ENCODE measurements at places on chromosomes 1 and 21. TPM values are rescaled to one million over a fixed set of nuclear protein-coding genes. Genes with fewer than 3 reads are reported as not detected.

DNA sequence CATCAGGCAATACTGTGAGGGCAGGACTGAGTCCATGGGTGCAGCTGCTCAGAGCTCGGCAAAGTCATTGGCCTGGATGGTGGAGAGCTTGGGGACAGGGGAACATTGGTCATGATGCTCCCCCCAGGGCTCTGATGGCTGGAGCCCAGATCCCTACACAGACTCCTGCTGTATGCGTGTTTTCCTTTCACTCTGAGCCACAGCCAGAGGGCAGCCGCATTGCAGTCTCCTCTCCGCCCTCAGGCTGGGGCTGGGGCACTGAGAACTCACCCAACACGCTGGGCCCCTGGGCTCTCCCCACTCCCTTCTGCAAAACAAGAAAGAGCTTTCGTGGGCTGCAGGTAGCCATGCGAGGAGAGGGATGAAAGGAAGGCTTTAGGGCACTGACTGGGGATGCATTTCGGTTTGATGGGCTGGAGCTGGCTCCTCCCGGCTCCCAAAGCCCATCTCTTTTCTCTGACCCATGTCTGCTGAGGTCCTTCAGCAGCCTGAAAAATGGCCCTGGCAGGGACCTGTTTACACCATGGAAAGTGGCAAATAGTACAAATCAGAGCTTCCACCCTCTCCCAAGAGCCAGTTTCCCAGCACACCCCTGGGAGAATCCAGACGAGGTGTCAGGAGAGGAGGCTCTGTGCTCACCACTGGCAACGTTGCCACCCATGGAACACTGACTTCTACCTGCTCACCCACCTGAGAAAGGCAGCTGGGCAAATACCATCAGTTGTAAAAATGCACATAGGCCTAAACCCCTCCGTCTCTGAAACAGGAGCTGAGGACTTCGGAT is 43.8 kb downstream of the CAPN2 start:
- DNase-seq: no peak

ZSWIM5 gene
- 0.12 TPM for total RNA-seq

GRCh38 chr1:204453141-204453772 is 41.3 kb downstream of the PIK3C2B start:
- peak; percentile 88 for DNase-seq

DNA sequence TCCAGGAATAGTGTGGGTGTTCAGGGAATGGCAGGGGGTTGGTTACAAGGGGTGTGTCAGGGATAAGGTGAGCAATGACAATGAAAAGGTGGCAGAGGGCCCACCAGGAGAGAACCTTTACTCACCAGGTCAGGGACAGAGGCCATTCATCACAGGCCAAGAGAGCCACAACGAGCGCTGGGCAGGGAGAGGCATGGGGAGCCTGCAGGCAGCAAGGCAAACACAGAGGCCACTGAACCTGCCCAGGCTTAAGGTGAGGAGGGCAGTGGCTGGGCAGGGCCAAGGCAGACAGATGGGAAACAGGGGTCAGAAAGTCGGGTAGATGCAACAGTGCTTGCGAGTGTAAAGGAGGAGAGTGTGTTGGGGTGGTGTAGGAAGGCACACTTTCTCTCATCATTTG is 28.3 kb upstream of the MYBPHL start:
- DNase-seq: no peak

SPRR5 gene
- not detected for total RNA-seq

DNA sequence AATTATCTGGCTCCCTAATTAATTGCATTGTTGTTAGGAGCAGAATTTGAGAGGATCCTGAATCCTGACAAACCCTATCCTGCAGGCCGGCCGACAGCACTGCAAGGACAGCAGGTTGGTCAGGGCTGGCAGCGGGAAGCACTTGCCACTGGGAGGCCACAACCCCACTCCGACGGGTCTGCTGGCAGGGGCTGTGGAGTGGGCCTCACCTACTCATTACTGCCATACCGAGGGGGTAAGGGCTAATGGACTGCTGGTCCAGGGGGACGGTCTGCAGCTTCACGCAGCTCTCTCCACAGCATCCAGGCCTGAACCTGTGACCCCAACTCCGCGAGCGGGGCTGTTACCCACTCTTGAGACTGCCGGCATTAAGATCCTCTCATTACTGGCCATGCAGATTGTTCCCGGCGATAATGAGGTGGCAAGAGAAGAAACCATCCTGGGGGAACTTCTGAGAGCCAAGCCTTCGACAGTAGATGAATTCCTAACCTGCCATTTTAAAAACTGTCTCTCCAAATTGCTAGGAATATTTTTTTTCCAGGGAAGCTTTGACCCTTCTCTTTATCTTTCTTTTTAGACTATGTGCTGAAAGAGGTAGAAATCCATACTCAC is 501.3 kb downstream of the OMA1 start:
- no peak for DNase-seq

DNA sequence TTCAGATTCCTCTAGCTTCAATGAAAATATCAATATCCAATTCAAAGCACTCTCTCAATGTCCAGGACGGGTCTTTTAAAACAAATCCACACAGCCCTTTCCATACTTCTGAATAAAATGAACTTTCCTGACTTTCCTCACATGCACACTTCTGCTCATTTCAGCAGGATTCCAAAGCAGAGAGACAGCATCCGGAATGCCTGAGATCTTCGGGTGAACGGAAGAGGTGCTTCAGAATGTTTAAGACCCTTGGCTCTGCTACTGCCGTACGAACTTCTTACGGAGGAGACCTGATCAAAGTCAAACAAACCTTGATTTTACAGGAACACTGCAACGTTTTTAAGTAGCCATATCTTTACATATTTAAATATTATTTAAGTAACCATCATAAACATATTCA is 245.7 kb downstream of the PTBP2 start:
- DNase-seq: no peak

AMY1C gene
- total RNA-seq: not detected

GRCh38 chr21:45590246-45590725 is 48.0 kb upstream of the SLC19A1 start:
- DNase-seq: peak; percentile 91

DNA sequence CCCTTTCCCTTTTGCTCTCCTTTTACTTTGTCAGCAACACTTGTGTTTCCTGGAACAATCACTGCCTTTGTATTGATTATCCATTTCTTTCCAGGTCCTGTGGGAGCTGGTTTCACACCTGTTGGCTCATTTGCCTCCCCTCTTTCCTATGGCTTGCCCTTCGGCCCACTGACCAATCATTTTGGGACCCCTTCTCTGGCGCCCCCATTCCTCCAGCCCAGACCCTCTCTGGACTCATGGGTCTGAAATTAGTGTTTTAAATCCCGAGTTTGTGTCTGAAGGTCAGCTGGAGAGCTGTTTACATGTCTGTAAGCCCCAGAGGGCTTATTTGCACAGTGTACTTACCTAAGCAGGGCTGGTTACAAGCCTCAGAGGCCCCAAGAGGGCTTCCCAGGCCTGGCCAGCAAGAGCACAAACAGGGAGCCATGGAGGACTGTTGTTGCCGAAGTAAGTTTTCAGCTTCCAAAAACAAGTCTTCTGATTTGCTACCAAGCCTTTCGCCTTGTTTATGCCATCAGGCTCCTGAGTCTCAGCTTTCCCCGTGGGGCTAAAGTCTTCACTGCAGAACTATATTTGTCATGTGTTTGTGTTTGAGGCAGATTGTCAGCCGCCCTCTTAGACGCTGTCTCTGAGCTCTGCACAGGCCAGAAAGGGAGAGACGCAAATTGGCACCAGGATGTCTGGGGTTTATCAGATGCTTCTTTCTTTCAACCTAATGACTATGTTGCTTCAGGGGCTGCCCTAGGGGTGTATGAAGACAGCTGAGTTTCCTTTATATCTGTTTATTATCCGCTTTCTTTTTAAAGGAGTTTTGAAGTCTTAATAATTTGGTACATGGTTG is 93.0 kb downstream of the ATP1A1 start:
- no peak for DNase-seq

FAM177B gene
- total RNA-seq: 0.47 TPM

GRCh38 chr1:112881742-112882127 is 74.3 kb downstream of the SLC16A1 start:
- DNase-seq: no peak

- DNase-seq: no peak
Observed at GRCh38 chr1:38360807-38361206, 314.2 kb upstream of the POU3F1 start.

- no peak for DNase-seq
Observed at GRCh38 chr1:22114083-22115012, 28.5 kb downstream of the WNT4 start.

DNA sequence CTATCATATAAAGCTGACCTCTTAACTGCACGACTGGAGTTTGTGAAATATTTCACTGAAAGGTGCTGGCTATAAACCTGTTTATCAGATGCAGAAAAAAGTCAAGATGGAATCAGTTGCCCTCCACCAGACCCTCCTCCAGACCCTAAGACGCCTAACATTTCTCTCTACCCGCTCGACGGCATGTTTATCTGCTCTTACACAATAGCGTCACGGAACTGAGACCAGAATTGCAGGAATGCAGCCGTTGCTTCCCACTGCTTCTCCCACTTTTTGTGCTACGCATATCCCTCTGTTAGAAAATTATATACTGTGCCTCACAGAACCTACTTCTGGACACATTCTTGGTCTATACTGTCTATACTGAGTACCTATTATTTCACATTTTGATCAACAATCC is 28.2 kb upstream of the FAM131C start:
- no peak for DNase-seq

DNA sequence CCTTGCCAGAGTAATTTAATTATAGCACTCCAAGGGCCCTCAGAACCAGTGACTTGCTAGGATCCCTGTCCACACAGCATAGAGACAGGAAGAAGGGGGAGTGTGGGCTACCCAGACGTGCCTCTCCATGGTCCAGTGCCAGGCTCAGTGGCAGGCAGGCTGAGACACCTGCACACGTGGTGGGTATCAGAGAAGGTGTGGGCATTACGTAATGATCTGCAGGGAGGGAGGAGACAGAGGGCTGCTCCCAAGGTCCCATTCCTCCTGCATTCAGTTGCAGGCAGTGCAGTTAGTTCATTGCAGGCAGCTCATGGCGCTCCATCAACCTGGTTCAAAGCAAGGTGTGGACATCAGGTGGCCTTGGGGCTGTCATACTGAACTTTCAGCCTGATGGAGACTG is 49.9 kb downstream of the C8B start:
- DNase-seq: no peak

GRCh38 chr21:36917471-36918158 is 48.9 kb downstream of the HLCS start:
- DNase-seq: no peak

VANGL2 gene
- 0.02 TPM for total RNA-seq

WNT4 gene
- total RNA-seq: not detected

- DNase-seq: no peak
Observed at GRCh38 chr21:16002874-16003466, 273.2 kb downstream of the USP25 start.

GRCh38 chr1:53125623-53126360 is 16.6 kb downstream of the SLC1A7 start:
- DNase-seq: no peak

IRF6 gene
- not detected for total RNA-seq

OPRD1 gene
- total RNA-seq: not detected

GRCh38 chr21:17441370-17441769 is 71.5 kb upstream of the CXADR start:
- no peak for DNase-seq

ADAM30 gene
- not detected for total RNA-seq

DNA sequence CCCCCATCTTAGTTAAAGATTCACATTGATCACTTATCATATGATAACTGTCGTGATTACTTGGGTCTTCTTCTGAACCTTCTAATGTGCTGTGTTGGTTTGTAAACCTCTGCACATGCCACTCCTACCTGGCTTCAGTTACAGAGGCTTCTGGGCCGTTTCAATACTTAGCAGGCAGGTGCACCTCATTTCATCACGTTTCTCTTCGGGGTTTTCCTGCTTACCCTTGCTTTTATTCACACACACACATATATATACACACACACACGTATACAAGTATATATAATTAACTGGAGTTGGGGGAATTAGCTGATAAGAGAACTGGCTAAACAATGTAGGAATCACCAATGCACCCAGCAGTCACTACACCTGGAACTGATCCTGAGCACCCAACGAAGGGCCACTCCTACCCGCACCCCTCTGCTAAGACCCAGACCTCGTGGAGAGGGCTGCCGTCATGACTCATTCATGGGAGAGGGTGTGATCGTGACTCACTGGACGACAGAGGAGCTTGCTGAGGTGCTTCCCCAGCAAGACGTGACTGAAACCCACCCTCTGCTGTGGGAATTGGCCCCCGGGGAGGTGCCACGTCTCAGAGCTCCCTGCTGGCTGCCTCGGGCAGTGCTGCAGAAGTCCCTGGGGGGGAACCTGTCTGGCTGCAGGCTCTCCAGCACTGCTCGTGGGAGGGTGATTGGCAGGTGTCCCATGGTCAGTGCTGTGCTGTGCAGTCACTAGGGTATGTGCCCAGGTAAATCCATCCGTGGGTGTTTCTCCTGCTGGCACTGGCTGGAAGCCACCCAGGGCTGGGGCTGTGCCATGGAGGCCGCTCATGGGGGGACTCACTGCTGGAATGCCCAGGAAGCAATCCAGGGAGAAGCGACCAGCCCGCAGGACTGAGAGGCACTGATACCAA is 166.6 kb downstream of the DYRK1A start:
- no peak for DNase-seq

OR2L8 gene
- not detected for total RNA-seq

- DNase-seq: no peak
Observed at GRCh38 chr1:184310157-184310819, 76.5 kb upstream of the C1orf21 start.

FCAMR gene
- not detected for total RNA-seq

- DNase-seq: no peak
Observed at GRCh38 chr1:31615414-31615813, 2.1 kb upstream of the HCRTR1 start.

- no peak for DNase-seq
Observed at GRCh38 chr21:42396799-42397745, 1.2 kb upstream of the TMPRSS3 start.

- no peak for DNase-seq
Observed at GRCh38 chr1:225519166-225519863, 91.5 kb upstream of the LBR start.

GRCh38 chr1:38028105-38028591 is 15.6 kb downstream of the UTP11 start:
- peak; percentile 78 for DNase-seq

GRCh38 chr1:228917342-228917741 is 182.1 kb downstream of the RHOU start:
- no peak for DNase-seq

DNA sequence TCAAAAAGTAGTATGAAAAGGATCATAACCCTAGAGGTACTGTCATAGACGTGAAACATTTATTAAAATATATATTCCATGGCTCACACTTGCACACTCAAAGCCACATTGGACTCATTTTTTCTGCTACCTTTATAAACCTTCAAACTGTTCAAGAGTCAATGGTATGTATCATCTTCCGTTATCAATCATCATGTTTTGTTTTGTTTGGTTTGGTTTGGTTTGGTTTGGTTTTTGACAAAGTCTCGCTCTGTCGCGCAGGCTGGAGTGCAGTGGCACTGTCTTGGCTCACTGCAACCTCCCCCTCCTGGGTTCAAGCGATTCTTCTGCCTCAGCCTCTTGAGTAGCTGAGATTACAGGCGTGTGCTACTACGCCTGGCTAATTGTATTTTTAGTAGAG is 1.8 kb downstream of the IFNAR2 start:
- peak; percentile 80 for DNase-seq

GRCh38 chr1:31725777-31726535 is 22.1 kb upstream of the COL16A1 start:
- no peak for DNase-seq

FMO1 gene
- total RNA-seq: not detected

GRCh38 chr1:36176106-36176949 is 20.4 kb downstream of the MAP7D1 start:
- no peak for DNase-seq

GRCh38 chr1:84573481-84573966 is 716 bp downstream of the CTBS start:
- peak; percentile 60 for DNase-seq

SF3B4 gene
- 131 TPM for total RNA-seq
